ENCODE measurements at places on chromosomes 1 and 21. TPM values are rescaled to one million over a fixed set of nuclear protein-coding genes. Genes with fewer than 3 reads are reported as not detected.

Gene FBXO2
- total RNA-seq, result 30.9 TPM

Gene AIRE
- not detected for total RNA-seq

Gene UBXN10
- total RNA-seq, result 0.10 TPM

Gene CD1E
- total RNA-seq, result not detected

GRCh38 chr1:66405061-66405460 lies 128.9 kb upstream of the SGIP1 start:
- no peak for DNase-seq

GRCh38 chr1:42931911-42932422 lies 26.7 kb downstream of the SLC2A1 start:
- no peak for DNase-seq

DNA sequence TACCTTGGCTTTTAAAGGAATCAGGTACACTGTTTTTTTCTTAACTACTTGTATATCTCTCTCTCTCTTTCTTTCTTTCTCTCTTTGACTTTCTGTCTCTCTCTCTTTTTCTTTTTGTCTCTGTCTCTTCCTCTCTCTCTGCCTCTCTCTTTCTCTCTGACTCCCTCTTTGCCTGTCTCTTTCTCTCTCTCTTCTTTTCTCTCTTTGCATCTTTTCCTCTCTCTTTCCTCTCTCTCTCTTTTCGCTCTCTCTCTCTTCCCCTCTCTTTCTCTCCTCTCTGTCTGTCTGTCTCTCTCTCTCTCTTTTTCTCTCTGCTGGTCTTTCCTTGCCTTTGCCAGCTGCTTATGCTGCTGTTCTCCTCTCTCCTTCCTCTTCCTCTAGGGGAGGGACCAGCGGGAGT lies 143.2 kb downstream of the TRIM33 start:
- no peak for DNase-seq

DNA sequence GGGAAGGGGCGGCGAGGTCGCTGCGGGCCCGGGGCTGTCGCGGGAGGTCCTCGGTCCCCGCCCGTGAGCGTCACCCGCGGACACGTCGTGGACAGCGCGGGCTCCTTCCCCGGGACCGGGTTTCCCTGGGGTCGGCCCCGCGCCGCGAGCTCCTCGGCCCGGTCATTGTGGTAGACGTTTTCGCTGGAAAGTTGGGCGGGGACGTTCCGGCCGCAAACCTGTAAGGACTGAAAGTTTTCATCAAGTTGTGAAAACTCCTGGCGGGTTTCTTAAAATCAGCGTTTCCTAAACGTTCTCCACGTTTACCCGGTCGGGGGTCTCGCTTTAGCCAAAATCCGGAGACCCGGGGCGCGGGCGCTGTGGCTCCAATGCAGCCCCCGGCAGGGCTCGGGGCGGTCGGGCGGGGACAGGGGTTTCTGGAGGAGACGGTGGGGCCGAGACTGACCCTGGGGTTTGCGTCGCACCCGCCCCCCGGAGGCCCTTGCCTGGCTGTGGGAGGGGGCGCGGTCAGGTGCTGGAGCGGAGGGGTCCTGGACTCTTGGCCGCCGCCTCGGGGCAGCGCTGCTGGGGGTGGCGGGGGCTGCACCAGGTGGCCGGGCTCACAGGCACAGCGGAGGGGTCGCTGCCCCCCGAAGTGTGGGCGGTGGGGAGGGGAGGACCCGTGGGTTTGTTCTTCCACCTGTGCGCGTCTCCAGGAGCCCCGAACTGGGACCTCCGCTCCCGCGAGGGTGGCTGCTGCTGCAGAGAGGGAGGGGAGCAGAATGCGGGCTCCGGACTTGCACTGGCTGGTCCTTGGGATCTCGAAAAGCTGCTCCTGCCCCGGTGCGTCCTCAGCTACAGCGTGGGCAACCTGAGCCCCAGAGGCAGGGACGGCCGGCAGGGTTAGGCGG lies 827 bp downstream of the PRKCZ start:
- no peak for DNase-seq

- DNase-seq, result no peak
Measured at GRCh38 chr1:151326619-151327222, 495 bp downstream of the PI4KB start.

- DNase-seq, result peak; percentile 3
Measured at GRCh38 chr1:11281518-11282331, 8.7 kb downstream of the UBIAD1 start.

Data from foreskin keratinocyte (primary cell).